ENCODE measurements at places on chromosomes 1 and 21.

GRCh38 chr1:226233293-226233692 is 9.8 kb downstream of the MIXL1 start:
- DNase-seq: no peak

DNA sequence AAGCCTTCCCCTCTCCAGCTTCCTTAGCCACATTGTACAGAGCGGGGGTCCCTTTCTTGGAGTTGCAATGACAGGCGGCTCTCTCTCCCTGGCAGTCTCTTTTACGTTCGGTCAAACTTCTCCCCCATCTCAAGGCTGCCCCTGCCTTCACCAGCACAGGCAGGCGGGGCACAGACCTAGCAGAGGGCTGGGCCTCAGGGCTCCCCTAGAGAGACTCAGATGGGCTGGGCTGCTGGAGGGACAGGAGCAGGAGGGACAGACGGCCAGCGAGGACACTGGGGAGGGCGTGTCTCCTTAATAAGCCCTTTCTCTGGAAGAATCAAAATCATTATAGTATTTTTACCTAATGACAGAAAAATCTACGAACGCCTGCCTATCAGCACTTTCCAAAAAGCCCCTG is 79.6 kb downstream of the CASZ1 start:
- no peak for DNase-seq

- DNase-seq: no peak
Measured at GRCh38 chr21:35405981-35406380, 356.9 kb upstream of the RUNX1 start.

- no peak for DNase-seq
Measured at GRCh38 chr1:229037806-229038405, 233.0 kb upstream of the RAB4A start.
